ENCODE measurements at places on chromosomes 5 and 9. TPM values are rescaled to one million over a fixed set of nuclear protein-coding genes. Genes with fewer than 3 reads are reported as not detected.

DNA sequence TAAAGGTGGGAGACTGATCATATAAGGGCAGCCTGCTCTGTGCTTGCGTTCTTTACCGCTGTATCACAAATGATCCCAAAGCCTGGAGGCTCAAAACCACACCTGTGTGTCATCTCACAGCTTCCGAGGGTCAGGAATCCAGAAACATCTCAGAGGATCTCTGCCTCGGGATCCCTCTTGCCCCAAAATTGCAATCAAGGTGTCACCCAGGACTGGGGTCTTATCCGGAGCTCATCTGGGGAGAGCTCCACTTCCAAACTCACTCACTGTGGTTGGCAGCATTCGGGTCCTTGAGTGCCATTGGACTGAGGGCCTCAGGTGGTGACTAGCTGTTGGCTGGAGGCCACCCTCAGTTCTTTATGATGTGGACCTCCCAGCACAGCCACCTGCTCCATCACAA, 26.7 kb upstream of the FCN2 start:
- no peaks in the 10 kb centered on the region for H3K4me1 ChIP-seq
- no peaks in the 10 kb centered on the region for H3K27me3 ChIP-seq
- no peak for DNase-seq
- H3K36me3 ChIP-seq, result no peaks in the 10 kb centered on the region
- no peak overlapping the region for H3K4me3 ChIP-seq

Gene GRM6
- not detected for total RNA-seq

Gene DIRAS2
- not detected for total RNA-seq

- DNase-seq, result no peak
- H3K36me3 ChIP-seq, result no peaks in the 10 kb centered on the region
- no peak overlapping the region for H3K4me3 ChIP-seq
- H3K27me3 ChIP-seq, result no peaks in the 10 kb centered on the region
- H3K27ac ChIP-seq, result no peak overlapping the region
Observed at GRCh38 chr5:348726-349125, 27.2 kb downstream of the AHRR start.

Gene PRLR
- 80.6 TPM for total RNA-seq

- H3K27ac ChIP-seq, result no peak overlapping the region
- no peaks in the 10 kb centered on the region for H3K27me3 ChIP-seq
- no peaks in the 10 kb centered on the region for H3K4me1 ChIP-seq
- no peak overlapping the region for H3K4me3 ChIP-seq
- H3K36me3 ChIP-seq, result no peaks in the 10 kb centered on the region
- no peak for DNase-seq
Observed at GRCh38 chr9:88302579-88303324, 85.5 kb upstream of the SPIN1 start.

GRCh38 chr9:76876098-76876497, 29.8 kb downstream of the PRUNE2 start:
- no peaks in the 10 kb centered on the region for H3K36me3 ChIP-seq
- peak; percentile 40 for DNase-seq
- no peaks in the 10 kb centered on the region for H3K4me1 ChIP-seq
- H3K27ac ChIP-seq, result peak overlapping the region; percentile 87

GRCh38 chr5:59430066-59430685, 463.4 kb downstream of the PDE4D start:
- no peak overlapping the region for H3K27ac ChIP-seq
- no peaks in the 10 kb centered on the region for H3K27me3 ChIP-seq
- no peak for DNase-seq
- no peaks in the 10 kb centered on the region for H3K4me1 ChIP-seq
- no peak overlapping the region for H3K4me3 ChIP-seq
- H3K36me3 ChIP-seq, result no peaks in the 10 kb centered on the region

Gene DMGDH
- total RNA-seq, result not detected

- no peaks in the 10 kb centered on the region for H3K27me3 ChIP-seq
- peak; percentile 45 for DNase-seq
- no peaks in the 10 kb centered on the region for H3K4me1 ChIP-seq
Observed at GRCh38 chr9:77647267-77648233, 572 bp downstream of the GNA14 start.

Gene FAM81B
- not detected for total RNA-seq

DNA sequence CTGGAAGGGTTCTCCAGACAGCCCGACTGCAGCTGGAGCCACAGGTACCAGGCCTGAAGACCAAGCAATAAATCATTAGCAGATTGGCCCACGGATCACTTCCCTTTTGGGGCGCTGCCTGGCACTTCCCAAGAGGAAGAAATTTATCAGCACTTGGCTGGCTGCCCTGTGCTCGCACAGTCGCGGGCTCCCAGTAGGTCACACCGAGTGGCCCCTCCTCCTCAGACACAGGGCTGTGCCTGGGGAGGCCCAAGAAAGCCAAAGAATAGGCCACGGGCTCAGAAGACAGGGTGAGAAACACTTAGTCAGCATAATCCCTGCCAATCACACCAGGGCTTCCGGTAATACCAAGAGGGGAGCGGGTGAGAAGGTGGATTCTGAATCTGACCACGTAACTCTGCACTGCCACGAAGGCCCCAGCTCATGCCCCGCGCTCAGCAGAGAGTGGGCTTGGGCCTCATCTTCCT, 115.7 kb upstream of the MSX2 start:
- peak; percentile 14 for DNase-seq
- H3K27me3 ChIP-seq, result no peaks in the 10 kb centered on the region

DNA sequence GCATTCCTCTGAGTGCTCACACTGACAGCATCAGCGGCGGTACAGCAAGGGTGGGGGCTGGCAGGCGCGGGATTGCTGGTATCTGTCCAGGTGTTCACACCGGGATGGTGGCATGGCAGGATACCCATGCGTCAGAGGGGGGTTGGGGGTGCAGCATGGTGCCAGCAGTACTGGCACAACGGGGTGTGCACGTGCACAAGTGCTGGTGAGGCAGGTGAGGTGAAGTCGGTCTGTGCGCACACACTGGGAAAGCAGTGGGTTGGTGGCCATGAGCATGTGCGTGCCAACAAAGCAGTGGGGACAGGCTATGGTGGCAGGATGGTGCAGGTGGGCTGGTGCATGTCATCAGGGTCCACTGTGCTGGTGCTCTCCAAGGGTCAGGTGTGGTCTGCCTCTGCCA, 819.6 kb upstream of the EDIL3 start:
- H3K4me1 ChIP-seq, result no peaks in the 10 kb centered on the region
- H3K4me3 ChIP-seq, result no peak overlapping the region
- no peak for DNase-seq
- H3K36me3 ChIP-seq, result no peaks in the 10 kb centered on the region
- no peak overlapping the region for H3K27ac ChIP-seq
- H3K27me3 ChIP-seq, result no peaks in the 10 kb centered on the region

GRCh38 chr5:40560474-40561110, 119.1 kb upstream of the PTGER4 start:
- no peaks in the 10 kb centered on the region for H3K36me3 ChIP-seq
- no peaks in the 10 kb centered on the region for H3K4me1 ChIP-seq
- no peak overlapping the region for H3K4me3 ChIP-seq
- no peaks in the 10 kb centered on the region for H3K27me3 ChIP-seq
- H3K27ac ChIP-seq, result no peak overlapping the region

Gene SLC35A4
- total RNA-seq, result 39.7 TPM

Gene SOHLH1
- total RNA-seq, result not detected

Gene DCAF10
- total RNA-seq, result 24.4 TPM

Gene FGF1
- not detected for total RNA-seq

DNA sequence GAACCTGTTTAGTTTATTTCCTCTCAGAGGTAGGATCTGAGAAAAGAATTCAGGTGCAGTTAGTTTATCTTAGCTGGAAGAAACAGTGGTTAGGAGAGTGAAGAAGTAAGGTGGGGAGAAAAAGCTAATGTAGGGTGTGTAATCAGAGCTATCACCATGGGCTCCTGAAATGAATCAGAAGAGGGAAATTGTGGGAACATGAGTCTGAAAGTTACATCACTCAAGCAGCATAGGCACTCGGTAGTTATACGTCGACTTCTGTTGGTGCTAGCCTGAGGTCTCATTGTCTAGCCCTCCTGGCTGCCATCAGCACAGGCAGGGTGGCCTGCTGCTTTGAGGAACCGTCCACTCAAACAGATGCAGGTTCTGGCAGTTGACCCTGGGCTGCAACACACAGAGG, 56.7 kb upstream of the NPR3 start:
- H3K36me3 ChIP-seq, result no peaks in the 10 kb centered on the region
- H3K27ac ChIP-seq, result no peak overlapping the region
- H3K4me1 ChIP-seq, result no peaks in the 10 kb centered on the region
- H3K4me3 ChIP-seq, result no peak overlapping the region

Gene CATSPER3
- total RNA-seq, result 0.48 TPM

Gene MAP1B
- total RNA-seq, result 128 TPM

DNA sequence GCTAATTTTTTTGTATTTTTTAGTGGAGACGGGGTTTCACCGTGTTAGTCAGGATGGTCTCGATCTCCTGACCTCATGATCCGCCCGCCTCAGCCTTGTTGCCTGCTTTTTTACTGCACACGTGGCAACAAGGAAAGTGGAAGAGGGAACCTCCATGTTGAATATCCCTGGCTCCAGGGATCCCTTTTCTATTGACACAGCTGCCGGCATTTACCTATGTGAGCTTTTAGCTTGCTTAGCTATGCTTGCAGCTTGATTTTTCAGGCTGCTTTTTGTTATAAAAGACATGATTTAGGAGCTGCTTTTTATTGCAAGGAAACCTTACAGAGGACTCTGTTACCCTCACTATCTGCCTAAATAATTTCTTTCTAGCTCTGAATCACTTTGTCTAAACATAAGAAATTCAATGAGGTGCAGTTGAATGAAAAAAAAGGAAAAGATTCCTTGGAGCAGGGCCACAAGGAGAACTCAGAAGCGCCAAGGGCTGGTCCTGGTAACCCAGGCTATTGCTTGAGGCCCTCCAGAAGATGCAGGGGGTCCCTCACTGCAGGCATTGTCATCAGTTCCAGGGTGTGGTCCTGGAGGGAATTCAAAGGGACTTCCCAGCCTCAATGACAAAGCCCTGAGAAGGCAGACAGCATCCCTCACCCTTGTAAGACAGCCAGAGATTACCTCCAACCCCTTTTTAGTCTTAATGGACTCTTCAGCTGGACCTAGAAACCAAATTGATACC, 89.9 kb downstream of the SYK start:
- no peak for DNase-seq
- no peak overlapping the region for H3K4me3 ChIP-seq
- H3K36me3 ChIP-seq, result no peaks in the 10 kb centered on the region
- H3K4me1 ChIP-seq, result no peaks in the 10 kb centered on the region

Gene IFNB1
- not detected for total RNA-seq

DNA sequence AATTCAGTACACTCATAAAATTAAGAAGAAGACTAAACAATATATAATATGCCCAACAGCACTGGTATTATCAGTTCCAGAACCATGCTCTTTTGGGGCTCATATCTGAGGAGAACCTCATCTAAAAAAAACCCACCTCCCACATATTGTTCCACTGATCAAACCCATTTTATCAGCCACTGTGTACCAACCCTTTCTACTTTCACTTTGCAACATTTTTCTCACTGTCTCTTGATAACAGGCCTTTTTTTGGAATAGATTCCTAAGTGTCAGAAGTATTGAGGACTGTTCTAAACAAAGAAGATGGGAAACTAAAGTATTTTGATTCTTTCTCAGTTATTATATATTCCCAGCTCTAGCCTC, 173.2 kb downstream of the GABRB2 start:
- no peak overlapping the region for H3K27ac ChIP-seq
- H3K4me1 ChIP-seq, result no peaks in the 10 kb centered on the region
- H3K36me3 ChIP-seq, result no peaks in the 10 kb centered on the region
- H3K27me3 ChIP-seq, result no peaks in the 10 kb centered on the region
- H3K4me3 ChIP-seq, result no peak overlapping the region

Gene FAM193B
- total RNA-seq, result 117 TPM

Gene SLC25A48
- not detected for total RNA-seq

Gene GPR21
- total RNA-seq, result 4.3 TPM

DNA sequence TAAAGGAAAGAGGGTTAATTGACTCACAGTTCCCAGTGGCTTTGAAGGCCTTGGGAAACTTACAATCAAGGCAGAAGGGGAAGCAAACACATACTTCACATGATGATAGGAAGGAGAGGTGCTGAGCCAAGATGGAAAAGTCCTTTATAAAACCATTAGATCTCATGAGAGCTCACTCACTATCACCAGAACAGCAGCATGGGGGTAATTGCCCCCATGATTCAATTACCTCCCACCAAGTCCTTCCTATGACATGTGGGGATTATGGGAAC, 99.7 kb downstream of the PTTG1 start:
- H3K36me3 ChIP-seq, result no peaks in the 10 kb centered on the region
- H3K27ac ChIP-seq, result no peak overlapping the region
- H3K27me3 ChIP-seq, result no peaks in the 10 kb centered on the region
- H3K4me3 ChIP-seq, result no peak overlapping the region

Gene OR1L6
- total RNA-seq, result not detected

DNA sequence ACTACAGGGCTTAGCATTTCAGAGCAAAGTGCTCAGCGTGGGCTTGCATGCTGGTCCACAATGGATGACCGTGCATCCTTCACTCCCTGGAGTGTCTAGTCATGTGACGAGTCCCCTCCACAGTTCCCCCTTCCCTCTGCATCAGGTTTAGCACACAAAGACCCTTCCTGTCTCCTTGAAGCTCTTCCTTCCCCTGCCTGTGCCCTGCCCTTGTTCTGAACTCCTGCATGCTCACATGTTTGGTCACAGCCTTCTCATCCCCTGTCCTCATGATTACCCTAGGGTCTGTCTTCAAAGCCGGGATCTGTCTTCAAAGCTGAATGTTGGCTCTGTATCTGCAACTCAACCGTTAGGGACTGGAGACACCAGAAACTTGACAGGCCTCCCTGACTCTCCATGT, 388.9 kb downstream of the SEMA5A start:
- no peaks in the 10 kb centered on the region for H3K27me3 ChIP-seq
- H3K4me1 ChIP-seq, result no peaks in the 10 kb centered on the region
- H3K4me3 ChIP-seq, result no peak overlapping the region
- H3K27ac ChIP-seq, result no peak overlapping the region
- no peak for DNase-seq
- no peaks in the 10 kb centered on the region for H3K36me3 ChIP-seq

GRCh38 chr5:136276946-136277345, 84.0 kb upstream of the SMIM32 start:
- no peaks in the 10 kb centered on the region for H3K36me3 ChIP-seq
- H3K27me3 ChIP-seq, result no peaks in the 10 kb centered on the region
- DNase-seq, result no peak
- no peaks in the 10 kb centered on the region for H3K4me1 ChIP-seq
- H3K4me3 ChIP-seq, result no peak overlapping the region
- no peak overlapping the region for H3K27ac ChIP-seq

- H3K4me3 ChIP-seq, result peak overlapping the region; percentile 2
- peak overlapping the region; percentile 78 for H3K27ac ChIP-seq
- H3K36me3 ChIP-seq, result no peaks in the 10 kb centered on the region
- H3K4me1 ChIP-seq, result peaks cover 3% of the 10 kb centered on the region
- DNase-seq, result peak; percentile 83
- no peaks in the 10 kb centered on the region for H3K27me3 ChIP-seq
Observed at GRCh38 chr9:112074250-112075008, 100.7 kb downstream of the SUSD1 start.

Gene SPINK13
- total RNA-seq, result 0.41 TPM

GRCh38 chr9:19480345-19480744, 71.5 kb downstream of the ACER2 start:
- H3K27me3 ChIP-seq, result no peaks in the 10 kb centered on the region
- no peak for DNase-seq
- H3K36me3 ChIP-seq, result no peaks in the 10 kb centered on the region
- H3K4me1 ChIP-seq, result no peaks in the 10 kb centered on the region
- H3K27ac ChIP-seq, result no peak overlapping the region
- H3K4me3 ChIP-seq, result no peak overlapping the region
